ENCODE measurements at places on chromosomes 16 and 17.

GRCh38 chr16:67158637-67159600 is 790 bp downstream of the TRADD start:
- DNase-seq, result peak; percentile 61

DNA sequence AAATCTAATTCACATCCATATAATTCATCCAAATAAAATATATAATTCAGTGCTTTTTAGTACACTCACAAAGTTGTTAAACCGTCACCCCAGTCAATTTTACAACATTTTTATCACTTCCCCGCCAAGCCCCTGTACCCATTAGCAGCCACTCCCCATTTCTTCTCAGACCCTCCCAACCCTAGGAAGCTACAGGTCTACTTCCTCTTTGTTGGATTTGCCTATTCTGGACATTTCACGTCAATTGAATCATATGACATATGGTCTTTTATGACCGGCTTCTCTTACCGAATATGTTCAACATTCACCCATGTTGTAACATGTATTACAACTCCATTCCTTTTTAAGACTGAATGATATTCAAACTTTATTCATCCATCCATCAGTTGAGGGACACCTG is 19.9 kb upstream of the MLKL start:
- DNase-seq, result no peak

DNA sequence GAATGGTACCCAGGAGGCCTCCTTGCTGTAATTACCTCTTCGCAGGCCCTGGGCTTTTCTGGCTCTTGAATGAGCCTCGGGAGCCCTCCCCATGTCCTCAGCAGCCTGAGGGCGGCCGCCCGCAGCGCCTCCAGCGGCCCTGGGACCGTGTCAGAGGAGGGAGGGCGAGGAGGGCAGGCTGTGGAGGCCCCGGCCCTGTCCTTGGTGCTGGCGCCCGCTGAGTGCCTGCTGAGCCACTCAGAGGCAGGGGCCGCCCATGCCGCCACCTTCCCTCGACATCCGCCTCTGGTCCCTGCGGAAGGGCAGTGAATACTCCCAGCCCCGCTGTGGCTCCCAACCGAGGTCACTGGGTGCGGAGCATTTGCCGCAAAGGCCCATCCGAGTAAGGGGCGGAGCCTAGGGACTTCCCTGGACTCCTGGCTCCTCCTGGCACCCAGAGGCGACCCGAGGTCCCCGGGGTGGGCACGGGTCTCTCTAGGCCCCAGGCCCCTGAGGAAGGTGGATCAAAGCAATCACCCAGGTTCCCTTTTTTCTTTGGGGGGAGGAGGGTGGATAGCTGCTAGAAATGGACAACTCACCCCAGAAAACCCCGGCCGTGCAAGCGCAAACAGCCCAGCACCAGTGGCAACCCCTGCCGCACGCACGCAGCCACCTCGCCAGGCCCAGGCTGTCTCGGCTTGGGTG is 2.8 kb downstream of the RBFOX3 start:
- peak; percentile 56 for DNase-seq

GRCh38 chr16:80547145-80547544 is 6.4 kb downstream of the DYNLRB2 start:
- no peak for DNase-seq

- no peak for DNase-seq
These were observed 393.1 kb upstream of the SOX9 start for GRCh38 chr17:71727723-71728122.

DNA sequence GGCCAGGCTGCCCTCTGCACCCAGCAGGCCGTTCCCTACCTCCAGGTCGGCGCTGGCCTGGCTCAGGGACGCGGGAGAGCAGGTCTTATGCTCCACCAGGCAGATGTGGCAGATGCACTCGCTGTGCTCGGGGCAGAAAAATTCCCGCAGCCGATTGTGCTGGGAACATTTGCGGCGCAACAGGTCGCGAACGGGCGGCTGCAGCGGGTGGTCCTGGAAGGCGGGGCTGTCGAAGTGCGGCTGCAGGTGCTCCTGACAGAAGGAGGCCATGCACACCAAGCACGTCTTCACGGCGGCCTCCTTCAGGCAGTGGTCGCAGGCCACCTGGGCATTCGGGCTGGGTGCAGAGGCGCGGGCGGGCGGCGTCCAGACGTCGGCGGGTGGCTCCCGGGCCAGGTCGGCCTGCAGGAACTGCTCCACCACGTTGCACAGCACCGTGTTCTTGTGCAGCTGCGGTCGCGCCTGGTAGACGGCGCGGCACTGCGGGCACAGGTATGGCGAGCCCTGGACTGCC is 439 bp downstream of the TRIM25 start:
- peak; percentile 73 for DNase-seq

DNA sequence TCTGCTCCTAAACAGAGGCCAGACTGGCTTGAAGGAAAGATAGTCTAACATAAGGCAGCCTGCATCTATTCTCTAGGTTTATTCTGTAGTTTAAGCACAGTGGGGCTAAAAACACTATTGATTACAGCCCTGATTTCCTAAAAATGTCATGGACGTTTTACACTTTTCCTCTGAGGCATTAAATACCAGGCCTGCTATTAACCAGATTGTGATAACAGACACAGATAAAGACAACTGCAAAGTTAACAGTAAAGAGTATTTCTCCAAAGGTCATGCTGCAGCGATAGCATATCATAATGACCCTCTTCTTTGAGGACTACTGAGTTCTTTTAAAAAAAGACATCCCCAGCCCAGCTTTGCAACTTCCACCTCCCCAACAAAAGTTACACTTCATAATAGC is 59.6 kb upstream of the MON1B start:
- peak; percentile 21 for DNase-seq

DNA sequence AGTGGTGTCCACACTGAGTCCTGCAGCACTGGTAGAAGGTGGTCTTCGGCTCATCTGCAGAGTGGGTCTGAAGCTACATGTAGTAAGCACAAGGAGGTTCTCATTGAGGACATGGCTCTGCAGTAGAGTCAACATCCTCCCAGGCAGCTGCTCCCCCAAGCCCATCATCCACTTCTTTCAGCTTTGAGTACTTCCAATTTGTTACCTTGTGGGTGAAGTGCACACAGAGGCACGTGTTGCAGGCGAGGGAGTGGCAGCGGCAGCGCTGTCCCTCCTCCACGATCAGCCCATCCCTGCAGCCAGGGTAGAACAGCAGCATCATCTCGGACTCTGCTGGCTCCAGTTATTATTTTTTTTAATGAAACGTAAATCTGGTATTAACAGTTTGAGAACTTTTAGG is 1.8 kb upstream of the SSTR2 start:
- no peak for DNase-seq

GRCh38 chr17:18850679-18851078 is 7.3 kb upstream of the PRPSAP2 start:
- DNase-seq, result no peak

DNA sequence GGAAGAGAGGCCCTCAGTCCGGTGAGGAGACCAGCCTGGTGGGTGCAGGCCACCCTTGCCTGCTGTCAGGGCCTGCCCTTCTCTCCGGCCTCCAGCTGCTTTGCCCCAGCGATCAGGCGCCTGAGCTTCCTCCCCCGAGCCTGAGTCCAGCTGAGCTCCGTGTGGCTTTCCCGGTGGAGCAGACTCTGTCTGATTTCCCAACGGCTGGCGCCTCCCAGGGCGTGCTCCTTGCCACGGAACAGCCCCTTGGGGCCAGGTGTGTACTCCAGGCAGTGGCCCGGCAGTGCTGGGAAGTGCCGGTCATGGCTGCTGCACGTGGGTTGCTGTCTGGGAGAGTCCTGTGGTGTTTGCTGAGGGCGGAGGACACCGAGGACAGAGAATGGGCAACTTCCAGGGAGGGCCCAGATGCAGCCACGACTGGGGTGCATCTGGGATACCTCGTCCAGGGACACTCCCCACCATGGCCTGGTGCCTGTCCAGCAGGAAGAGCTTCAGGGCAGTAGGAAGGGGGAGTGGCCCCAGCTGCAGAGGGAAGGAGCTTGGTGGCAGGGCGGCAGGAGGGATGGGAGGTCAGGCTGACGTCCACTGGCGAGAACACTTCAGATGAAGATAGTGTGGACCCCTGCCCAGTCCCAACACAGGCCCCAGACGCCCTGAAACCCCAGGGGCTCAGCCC is 22.5 kb downstream of the METRNL start:
- DNase-seq, result no peak

- no peak for DNase-seq
These were observed 520 bp downstream of the JPT2 start for GRCh38 chr16:1678500-1679098.

DNA sequence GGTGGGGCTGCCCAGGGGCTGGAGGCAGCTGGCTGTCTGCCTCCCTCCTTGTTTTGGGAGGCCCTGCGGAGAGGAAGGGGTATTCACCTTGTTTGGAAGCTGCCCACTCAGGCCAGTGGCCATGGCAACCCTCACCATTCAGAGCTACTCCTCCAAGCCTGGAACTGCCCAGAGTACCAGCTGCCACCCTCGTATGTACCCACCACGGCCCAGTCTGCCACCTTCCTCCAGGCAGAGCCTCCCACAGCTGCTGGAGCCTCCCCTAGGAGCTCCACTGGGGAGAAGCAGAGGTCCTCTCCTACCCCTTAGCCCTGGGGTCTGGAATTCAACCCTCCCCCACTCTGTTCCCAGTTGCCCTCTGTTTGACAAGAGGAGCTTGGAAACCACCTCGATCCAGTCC is 90.7 kb downstream of the AXIN2 start:
- no peak for DNase-seq

DNA sequence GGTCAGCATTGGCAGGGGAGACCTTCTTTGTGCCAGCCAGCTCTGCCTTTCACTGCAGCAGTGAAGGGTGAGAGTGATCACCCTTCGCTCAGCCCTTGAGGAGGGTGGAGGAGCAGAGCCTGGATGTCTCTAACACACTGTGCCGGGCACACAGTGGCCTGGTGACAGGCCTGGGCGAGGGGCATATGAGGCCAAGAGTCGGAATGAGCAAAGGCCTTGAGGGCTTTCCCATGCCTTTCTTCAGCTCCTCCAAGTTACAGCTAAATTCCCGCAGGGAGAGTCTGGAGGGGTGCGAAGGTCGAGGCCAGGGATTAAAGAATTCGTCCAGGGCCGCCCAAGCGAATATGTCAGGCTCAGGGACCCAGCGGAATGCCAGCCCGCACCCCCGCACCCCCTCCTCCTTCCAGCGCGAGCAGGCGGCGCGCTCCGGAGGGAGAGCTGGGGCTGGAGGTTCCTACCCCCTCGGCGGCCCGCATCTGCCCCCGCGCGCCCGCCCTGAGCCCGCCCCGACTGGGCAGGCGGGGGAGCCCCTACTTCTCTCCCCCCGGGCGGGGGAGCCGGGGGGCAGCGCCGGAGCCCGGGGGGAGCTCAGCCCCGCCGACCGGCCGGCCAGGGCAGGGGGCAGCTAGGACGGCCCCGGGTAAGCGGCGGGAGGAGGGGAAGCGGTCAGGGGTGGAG is at the start of gene RASL10B:
Gene RASL10B (plus strand): TSS at position 401 of the 678 bp plus-strand sequence. CDS start 3,546 bp downstream, outside the sequence.
- DNase-seq, result peak; percentile 93

DNA sequence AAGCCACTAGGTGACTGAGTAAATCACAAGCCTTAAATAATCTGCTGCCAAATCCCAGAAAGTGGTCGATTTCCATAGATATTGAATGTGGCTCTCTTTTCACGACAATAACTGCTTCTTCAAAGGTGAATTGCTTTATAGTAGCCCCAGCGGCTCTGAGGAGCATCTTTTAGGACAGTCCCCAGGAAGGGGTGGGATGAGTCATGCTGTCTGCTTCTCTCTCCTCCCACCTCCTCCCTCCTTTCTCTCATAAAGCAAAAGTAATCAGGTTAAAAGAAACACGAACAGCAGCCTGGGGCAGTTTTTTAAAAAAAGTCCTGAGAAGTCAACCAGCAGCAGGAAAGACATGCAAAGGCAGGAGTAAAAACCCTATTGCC is 1.8 kb downstream of the KIAA0513 start:
- peak; percentile 45 for DNase-seq

- DNase-seq, result no peak
These were observed 10.0 kb upstream of the ZFP3 start for GRCh38 chr17:5068236-5068635.

GRCh38 chr16:53912155-53912554 is 208.2 kb downstream of the FTO start:
- DNase-seq, result no peak

- DNase-seq, result peak; percentile 29
These were observed 36.8 kb upstream of the BCAR1 start for GRCh38 chr16:75288181-75288580.

GRCh38 chr17:75828076-75828400 is 16.2 kb downstream of the UNC13D start:
- no peak for DNase-seq

- DNase-seq, result peak; percentile 74
These were observed 1.7 kb downstream of the KCNJ12 start for GRCh38 chr17:21377705-21378396.

DNA sequence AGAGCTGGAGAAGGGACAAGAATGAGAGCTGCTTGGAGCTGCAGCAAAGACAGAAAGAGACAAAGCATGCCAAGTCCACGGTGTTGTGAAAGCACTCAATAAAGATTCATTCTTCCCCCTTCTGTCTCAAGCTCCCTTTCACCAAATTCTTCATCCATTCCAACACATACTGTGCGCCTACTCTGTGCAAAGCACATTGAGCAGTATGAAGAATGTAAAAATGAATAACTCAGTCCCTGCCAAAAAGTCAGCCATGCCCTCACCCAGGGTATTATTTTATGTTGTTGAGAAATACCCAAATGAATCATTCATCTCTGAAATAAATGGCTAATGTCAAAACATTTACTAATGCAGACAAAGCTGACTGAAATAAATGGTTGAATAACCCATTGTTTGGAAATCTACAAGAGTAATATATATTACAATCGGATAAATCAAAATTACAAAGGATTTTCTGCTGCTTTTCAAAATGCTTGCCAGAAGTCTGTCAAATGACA is 282.9 kb upstream of the IRX5 start:
- no peak for DNase-seq

DNA sequence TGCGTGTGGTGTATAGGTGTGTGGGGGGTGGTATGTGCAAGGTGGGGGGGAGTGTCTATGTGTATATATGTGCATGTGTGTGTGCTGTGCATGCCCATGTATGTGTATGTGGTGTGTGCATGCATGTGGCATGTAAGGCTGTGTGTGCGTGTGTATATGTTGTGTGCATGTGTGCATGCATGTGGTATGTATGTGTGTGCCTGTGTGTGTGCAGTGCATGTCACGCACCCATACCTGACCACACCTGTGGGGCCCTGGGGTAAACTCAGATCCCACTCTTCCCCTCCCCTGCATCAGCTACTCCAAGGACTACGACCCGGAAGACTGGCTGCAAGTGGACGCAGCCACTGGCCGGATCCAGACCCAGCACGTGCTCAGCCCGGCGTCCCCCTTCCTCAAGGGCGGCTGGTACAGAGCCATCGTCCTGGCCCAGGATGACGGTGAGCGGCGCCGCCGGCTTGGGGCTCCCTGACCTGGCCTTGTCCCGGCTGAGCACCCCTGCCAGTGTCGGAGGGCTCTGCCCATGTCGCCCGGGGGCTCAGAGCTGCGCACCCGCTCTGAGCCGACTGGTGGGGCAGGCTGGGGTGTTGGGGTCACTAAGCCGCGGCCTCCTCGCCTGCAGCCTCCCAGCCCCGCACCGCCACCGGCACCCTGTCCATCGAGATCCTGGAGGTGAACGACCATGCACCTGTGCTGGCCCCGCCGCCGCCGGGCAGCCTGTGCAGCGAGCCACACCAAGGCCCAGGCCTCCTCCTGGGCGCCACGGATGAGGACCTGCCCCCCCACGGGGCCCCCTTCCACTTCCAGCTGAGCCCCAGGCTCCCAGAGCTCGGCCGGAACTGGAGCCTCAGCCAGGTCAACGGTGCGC is 9.1 kb downstream of the SLC22A31 start:
- peak; percentile 40 for DNase-seq

GRCh38 chr17:39026980-39027451 is 59.8 kb upstream of the FBXO47 start:
- DNase-seq, result peak; percentile 63

GRCh38 chr16:12162151-12162985 is 185.8 kb downstream of the SNX29 start:
- DNase-seq, result no peak

GRCh38 chr17:51617986-51618385 is 357.6 kb downstream of the UTP18 start:
- no peak for DNase-seq
